Astrocyte of the spinal cord (primary cell): ENCODE measurements at places on chromosomes 3 and 15.

GRCh38 chr3:43317461-43318316, 31.3 kb downstream of the SNRK start:
- no peak for DNase-seq

GRCh38 chr3:14663396-14664135, 11.4 kb upstream of the C3orf20 start:
- DNase-seq = no peak

GRCh38 chr3:194875581-194876402, 190.1 kb downstream of the FAM43A start:
- DNase-seq = no peak

- DNase-seq = no peak
Measured at GRCh38 chr3:141091426-141091825, 40.3 kb downstream of the SPSB4 start.

- peak; percentile 84 for DNase-seq
Measured at GRCh38 chr3:4417449-4417848, 49.6 kb downstream of the SUMF1 start.

- DNase-seq = no peak
Measured at GRCh38 chr3:27615555-27615954, 106.6 kb downstream of the EOMES start.

DNA sequence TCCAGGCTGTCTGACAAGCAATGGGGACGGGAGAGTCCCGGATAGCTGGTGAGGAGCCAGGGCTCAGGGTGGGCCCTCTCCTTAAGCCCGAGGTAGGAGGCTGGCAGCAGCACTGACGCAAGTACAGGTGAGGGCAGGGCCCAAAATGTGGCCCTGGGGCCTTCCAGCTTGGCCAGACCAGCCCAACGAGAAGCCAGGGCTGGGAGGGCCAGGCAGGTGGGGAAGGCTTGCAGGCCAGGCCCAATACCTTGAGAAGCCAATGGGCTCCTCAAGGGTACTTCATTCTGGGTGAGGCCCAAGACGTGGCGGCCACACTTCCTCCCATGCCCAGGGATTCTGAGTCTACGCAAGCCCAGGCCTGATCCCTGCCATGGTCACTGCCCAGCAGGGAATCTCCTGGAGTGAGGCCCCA, 37.2 kb downstream of the AMOTL2 start:
- DNase-seq = no peak

GRCh38 chr3:188578576-188579363, 424.8 kb downstream of the LPP start:
- peak; percentile 86 for DNase-seq
